ENCODE measurements at places on chromosomes 16 and 17.
A peak's percentile ranks its signal among the peaks of the same experiment; 100 is the strongest.

GRCh38 chr16:23334457-23334853, 32.4 kb downstream of the SCNN1B start:
- no peak for DNase-seq

- DNase-seq, result no peak
Observed at GRCh38 chr16:86071611-86072240, 172.8 kb downstream of the IRF8 start.

GRCh38 chr17:73192894-73193701, at the start of gene COG1:
Gene COG1 (plus strand): TSS chr17:73193055. CDS start chr17:73193070, 15 bp downstream.
- peak; percentile 70 for DNase-seq

DNA sequence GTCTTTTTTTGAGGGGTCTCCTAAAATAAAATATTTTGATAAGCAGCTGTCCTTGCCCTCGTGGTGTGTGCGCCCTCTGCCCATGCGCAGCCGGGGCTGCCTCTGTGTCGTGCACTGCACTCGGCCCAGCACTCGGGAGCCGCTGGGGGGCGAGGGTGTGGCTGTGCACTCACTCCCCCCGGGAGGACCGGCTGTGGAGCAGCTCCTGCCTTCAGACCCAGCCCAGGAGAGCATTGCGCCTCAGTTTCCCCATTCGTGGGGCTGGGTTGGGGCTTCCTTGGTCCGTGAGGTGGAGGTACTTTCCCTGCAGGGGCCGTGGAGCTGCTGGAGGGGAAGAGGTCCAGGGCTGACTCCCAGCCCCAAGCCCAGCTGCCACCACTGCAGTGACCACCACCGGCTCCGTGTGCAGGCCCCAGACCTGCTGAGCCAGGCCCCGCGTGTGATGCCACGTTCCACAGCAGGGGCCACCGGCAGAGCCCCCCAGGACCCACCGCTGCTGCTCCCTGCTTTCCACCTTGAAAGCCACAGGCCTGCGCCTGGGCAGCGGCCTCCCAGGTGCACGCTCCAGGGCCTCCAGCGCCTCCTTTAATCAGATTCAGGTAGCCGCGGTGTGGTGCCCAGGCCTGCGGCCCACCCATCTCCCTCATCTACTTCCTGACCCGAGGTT, 6.3 kb upstream of the IL17C start:
- DNase-seq, result no peak

- no peak for DNase-seq
Observed at GRCh38 chr17:54626146-54626703, 274.4 kb upstream of the TOM1L1 start.

- DNase-seq, result no peak
Observed at GRCh38 chr16:27471661-27472060, 69.7 kb downstream of the IL21R start.

GRCh38 chr16:22225060-22225459, 19.0 kb downstream of the EEF2K start:
- DNase-seq, result no peak

GRCh38 chr16:50390914-50391716, 22.3 kb upstream of the BRD7 start:
- DNase-seq, result no peak
